ENCODE measurements at places on chromosomes 2 and 18.
A peak's percentile ranks its signal among the peaks of the same experiment; 100 is the strongest.

- no peak for DNase-seq
Observed at GRCh38 chr18:42163321-42163720, 208.3 kb downstream of the PIK3C3 start.

GRCh38 chr2:147449323-147449991 lies 395.4 kb upstream of the ACVR2A start:
- DNase-seq = peak; percentile 4

DNA sequence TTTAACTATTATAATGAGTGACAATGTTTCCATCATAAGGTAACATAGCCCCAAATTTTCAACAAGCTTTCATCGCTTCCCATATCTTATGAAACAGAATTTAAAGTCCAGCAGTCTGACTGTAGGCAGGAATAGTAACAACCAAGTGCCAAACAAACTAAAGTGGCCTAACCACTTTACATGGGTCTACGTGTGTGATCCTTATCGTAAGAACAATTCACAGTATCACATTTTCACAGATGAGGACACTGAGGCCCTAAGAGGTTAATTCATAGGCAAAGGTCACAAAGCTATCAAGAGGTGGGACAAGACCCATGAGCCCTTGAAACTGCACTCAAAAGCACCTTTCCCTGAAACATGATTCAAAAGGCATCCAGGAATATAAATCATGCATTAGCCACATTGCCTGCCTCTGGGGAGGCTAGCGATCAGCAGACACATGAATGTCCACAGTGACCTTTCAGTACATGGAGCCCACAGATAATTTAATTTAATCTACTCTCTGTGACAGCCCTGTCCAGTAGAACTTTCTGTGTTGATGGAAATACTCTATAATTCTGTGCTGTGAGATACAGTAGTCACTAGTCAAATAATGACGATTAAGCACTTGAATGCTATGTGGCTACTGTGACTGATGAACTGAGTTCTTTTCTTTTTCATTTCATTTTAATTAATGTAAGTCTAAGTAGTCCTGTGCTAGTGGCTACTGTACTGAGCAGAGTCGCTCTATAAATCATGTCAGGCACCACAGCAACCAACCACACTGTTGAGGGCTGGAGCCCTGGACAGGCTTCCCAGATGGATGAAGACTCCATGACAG lies 30.3 kb downstream of the KIDINS220 start:
- DNase-seq = no peak

DNA sequence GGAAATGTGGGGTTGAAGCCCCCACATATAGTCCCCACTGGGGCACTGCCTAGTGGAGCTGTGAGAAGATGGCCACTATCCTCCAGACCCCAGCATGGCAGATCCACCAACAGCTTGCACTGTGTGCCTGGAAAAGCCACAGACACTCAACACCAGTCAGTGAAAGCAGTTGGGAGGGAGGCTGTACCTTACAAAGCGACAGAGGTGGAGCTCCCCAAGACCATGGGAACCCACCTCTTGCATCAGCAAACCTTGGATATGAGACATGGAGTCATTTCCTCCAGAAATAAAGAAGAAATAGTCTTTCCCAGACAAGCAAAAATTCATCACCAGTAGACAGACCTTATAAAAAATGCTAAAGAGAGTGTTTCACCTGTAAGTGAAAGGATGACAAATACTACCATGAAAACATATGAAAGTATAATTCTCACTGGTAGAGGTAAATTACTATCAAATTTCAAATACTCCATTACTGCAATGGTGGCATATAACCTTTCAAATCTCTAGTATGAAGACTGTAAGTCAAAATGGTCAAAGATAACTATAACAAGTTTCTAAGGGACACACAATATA lies 152.6 kb upstream of the EPHA4 start:
- DNase-seq = no peak

DNA sequence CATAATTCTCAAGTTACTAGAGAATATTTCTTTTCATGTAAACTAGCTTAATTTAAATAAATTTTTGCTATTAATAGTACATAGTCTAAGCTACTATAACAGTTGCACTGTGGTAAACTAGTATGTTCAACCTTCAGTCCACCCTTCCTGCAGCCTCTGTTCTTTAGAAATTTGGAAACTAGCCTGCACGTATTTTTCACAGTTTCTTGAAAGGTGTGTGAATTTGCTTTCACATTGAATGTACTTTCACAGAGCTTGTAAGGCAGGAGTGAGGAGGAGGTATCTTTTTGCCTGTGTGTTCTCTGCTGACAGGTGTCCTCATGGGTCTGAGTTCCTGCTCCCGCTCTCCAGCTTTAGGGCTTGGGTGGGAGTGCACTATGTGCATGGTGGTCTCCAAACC lies 117.5 kb downstream of the ATP9B start:
- DNase-seq = no peak

- no peak for DNase-seq
Observed at GRCh38 chr2:226583715-226584114, 215.9 kb downstream of the IRS1 start.

DNA sequence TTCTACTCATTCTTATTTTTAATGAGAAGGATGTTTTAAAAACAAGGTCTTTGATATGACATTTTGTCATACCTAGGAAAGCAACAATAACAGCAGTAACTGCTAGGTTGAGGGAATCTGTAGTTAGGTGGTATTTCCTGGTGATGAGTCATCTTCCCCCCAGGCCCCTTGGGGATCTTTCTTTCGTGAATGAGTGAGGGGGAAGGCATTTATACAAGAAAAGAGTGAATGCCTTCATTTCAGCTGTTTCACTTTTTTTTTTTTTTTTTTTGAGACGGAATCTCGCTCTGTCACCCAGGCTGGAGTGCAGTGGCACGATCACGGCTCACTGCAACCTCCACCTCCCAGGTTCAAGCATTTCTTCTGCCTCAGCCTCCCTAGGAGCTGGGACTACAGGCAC lies 108.6 kb downstream of the MAP4K4 start:
- no peak for DNase-seq

DNA sequence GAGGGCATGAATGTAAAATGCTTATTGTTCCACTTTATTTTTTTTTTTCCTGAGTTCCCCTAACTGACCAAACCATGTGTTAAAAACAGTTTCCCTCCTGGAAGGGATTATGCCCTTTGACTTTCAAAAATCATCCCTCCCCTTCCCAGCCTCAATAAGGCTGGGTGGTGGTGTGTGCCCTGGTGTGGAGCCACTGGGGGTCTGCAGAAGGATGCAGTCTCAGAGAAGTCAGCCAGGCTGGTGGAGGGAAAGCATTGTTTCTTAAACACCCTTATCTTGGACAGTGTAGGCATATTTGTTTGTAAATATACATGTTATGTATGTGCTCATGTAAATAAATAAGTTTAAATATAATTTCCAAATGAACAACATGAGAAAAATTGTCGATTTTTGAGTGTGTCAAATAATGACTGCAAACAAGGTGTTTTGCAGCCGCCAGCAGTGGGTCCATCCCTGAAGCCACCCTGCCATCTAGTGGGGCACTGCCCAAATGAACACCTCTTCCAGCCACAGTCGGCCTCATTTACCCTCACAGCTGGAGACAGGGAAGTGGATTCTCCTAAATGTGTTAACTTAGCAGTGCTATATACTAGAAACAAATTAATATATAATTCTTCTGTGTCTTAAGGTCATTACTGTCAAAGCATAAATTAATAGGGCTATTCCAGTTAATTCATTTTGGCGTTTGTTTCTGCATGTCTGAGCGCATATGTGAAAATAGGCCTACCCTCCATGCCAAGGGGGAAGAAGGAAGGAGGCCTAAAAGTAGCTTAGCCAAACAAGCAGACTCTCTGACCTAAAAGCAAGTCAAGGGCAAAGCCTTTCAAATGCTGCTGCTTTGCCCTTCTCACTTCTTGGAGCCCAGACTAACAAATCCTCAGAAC lies 209.6 kb upstream of the PIK3C3 start:
- DNase-seq = no peak

GRCh38 chr18:37710726-37711125 lies 145.1 kb upstream of the CELF4 start:
- no peak for DNase-seq

- no peak for DNase-seq
Observed at GRCh38 chr2:341017-341542, 53.2 kb upstream of the ALKAL2 start.

DNA sequence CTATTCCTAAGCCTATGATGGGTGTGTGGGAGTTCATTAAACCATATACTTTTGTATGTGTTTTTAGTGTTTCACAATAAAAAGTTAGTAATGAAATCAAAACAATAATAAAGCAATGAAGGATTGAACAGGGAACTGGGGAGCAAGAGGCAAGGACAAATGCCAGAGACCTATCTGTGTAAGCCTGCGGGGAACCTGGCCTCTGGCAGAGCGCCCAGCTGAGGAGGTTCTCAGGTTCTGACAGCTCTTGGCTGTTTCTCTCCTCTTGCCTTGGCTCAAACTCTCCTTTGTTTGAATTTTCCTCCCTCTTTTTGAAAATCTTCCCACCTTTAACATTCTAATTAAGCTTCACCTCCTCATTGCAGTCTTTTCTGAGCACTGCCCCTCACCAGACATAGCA lies 200.0 kb upstream of the NCKAP5 start:
- DNase-seq = no peak

DNA sequence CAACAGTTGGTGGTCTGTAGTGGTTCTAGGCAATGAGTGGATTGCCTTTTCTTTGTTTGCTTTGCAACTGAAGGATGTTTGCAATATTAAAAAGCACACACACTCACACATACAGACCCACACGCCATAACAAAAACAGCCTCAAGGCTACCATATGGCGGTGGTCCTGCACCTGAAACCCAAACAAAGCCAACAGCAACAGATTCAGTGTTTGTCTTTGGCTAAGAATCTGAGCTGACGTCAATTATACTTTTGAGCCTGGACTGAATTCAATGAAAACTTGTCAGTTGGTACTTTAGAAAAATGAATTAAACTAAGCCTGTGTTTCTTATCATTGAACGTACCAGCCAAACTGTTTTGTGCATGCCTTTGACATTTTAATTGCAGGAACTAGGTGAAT lies 65.0 kb upstream of the NYAP2 start:
- DNase-seq = no peak

- DNase-seq = no peak
Observed at GRCh38 chr2:216752855-216753505, 57.6 kb upstream of the IGFBP5 start.

- DNase-seq = no peak
Observed at GRCh38 chr2:113277474-113278072, 1.1 kb downstream of the PAX8 start.

- no peak for DNase-seq
Observed at GRCh38 chr2:120764991-120765677, 29.5 kb downstream of the GLI2 start.

DNA sequence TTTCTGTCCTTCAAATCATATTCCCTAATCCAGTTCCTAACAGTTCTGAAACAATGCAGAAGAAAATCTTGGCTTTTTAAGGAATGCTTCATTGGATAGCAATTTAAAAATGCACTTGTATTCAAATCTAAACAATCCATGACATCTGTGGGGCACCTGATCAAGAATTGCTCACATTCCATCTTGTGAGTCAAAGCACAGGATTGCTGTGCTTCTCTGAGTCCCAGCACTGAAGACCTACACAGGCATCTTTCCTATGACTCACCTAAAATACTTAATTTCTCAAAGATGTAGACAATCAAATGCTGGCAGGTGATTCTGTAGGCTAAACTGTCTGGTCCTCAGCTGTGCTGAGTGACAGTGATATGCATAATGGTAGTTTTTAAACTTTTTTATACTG lies 10.1 kb upstream of the ATP8B1 start:
- DNase-seq = no peak

GRCh38 chr2:165114346-165114939 lies 89.4 kb downstream of the SCN3A start:
- DNase-seq = no peak

GRCh38 chr18:7338846-7339245 lies 108.0 kb downstream of the LRRC30 start:
- DNase-seq = no peak

GRCh38 chr2:37554155-37554510 lies 117.3 kb downstream of the CDC42EP3 start:
- DNase-seq = no peak

DNA sequence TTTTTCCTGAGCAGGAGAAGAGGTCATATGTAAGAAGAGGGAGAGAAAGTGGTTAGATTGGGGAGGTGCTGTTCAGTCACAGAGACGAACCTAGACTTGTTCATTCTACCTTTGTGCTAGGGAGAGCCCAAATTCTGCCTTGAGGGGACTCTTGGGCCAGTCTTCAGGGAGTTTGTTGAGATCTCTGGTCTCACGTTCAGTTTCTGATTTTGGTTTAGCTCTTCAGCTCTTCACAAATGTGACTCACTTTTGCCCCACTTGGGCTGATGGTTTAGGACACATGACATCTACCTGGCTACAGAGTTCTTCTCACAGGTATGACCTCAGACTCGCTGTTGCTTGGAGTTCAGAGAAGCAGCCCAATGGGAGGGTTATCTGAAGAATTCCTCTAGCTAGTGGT lies 49.2 kb upstream of the DARS1 start:
- no peak for DNase-seq

DNA sequence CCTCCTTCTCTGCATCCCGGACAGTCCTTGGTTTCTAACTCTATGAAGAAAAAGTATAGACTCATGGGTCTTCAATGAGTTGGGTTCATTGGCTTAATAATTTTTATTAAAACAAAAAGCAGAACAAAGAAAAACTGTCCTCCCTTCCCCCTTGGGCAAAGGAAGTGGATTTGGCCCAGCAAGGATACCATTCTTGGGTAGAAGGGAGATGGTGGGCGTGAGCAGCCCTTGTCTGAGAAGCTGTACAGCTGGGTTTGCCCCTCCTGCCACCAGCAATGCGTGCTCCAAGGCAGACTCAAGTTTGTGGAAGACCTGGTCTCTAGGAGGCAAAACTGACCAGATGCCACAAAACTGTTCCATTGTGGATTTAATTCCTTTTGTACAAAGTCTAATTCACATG lies 12.7 kb downstream of the PCARE start:
- DNase-seq = no peak

DNA sequence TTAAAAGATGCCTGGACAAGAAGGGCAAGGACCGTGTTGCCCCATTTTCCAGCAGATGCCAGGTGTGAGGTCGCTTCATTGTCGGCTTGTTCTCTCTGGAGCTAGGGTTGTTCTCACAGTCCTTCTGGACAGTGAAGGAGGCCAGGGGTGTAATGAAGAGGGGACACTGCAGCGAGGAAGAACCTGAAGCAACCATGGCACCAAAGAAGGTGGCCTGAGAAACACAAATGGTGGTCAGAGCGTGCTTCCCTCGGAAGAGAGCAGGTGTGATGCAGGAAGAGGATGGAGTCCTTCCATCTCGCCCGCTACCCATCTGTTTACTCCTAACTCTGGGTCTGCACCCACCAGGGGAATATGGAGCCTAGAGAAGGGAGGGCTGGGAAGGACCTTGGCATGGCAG lies 50.3 kb upstream of the TWIST2 start:
- DNase-seq = no peak

- DNase-seq = no peak
Observed at GRCh38 chr2:172927641-172928357, 147.8 kb upstream of the MAP3K20 start.

- DNase-seq = no peak
Observed at GRCh38 chr2:119387381-119388129, 20.8 kb downstream of the DBI start.

- no peak for DNase-seq
Observed at GRCh38 chr2:181235683-181236459, 221.3 kb upstream of the ITGA4 start.

GRCh38 chr2:8602809-8603208 lies 79.0 kb upstream of the ID2 start:
- no peak for DNase-seq
